Stimulated activated CD8-positive, alpha-beta memory T cell treated with anti-CD3 and anti-CD28 coated beads, Interleukin-4, amount 100 ng/mL, for 1 hour (primary cell): ENCODE measurements at places on chromosomes 6 and 20.

DNA sequence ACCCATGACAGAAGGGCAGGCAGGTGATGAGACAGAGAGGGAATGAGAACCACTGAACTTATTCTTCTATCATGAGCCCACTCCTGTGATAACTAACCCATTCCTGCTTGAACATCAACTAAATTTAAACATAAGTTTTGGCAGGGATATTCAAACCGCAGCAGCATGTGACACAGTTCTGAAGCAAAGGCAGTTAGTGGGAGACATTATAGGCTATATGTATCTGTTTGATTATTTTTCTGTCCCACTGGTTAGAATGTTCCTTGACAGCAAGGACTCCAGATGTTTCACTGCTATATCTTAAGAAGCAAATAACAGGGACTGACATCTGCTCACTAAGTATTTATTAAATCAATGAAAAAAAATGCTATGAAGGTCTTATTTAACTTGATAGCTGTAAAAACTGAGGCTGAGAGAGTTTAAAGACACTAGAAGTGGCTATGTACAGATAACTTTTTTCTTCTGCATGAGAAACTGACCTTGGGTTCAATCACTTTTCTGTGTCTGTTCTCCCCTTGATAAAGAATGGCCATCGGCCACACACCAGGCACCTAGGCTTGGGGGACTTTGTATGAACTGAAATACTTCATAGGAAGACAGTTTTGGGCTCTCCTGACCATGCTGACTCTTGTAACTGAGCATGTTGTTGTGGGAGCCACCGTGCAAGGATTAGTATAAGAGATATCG, 90.9 kb downstream of the CEP162 start:
- no peak for DNase-seq

GRCh38 chr20:52539891-52540290, 348.3 kb upstream of the ZFP64 start:
- no peak for DNase-seq

- DNase-seq: no peak
Measured at GRCh38 chr6:46789434-46790354, 3.5 kb upstream of the MEP1A start.

DNA sequence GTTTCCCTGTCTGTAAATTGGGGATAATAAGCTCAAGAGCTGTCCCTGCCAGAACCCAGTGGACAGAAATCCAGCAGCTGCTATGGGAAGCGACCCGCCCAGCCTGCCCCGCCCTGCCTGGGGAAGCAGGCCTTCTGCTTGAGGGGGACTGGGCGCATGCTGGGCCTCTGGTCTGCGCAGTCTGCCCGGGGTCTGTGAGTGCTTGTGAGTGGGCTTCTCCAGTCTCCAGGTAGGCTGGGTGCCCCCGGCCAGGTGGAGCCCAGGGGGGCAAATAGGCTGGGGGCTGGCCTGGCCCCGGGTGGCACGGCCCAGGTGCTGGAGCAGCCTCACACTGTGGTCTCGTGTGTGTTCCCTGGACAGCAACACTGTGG, 648 bp upstream of the RBBP8NL start:
- DNase-seq: no peak

- no peak for DNase-seq
Measured at GRCh38 chr6:49003348-49003747, 459.7 kb downstream of the MMUT start.

DNA sequence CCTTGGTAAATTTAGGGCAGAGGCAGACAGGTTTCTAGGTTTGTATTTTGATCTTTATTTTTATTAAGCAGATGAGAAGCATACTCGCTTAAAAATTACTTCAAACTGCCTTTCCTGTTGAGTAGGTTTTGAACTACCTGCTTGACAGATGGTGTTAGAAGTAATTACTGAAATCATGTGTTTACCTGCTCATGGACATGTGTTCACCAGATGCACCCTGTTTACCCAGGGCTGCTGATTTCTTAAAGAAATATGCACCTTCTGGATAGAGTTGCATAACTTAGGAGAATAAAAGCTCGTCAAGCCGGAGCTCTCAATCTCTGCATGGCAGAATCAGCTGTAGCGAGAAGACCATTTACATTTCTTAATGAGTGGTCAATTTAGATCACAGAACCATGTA, 165.1 kb downstream of the CDKAL1 start:
- DNase-seq: no peak

- DNase-seq: no peak
Measured at GRCh38 chr20:54475334-54476168, at the start of gene DOK5. DOK5 (plus strand) TSS chr20:54475593; CDS start chr20:54475947, 354 bp downstream.

- no peak for DNase-seq
Measured at GRCh38 chr20:13249798-13250170, 28.7 kb downstream of the ISM1 start.

- DNase-seq: no peak
Measured at GRCh38 chr6:28632326-28632851, 106.7 kb downstream of the GPX5 start.

GRCh38 chr20:19750101-19750606, 7.9 kb upstream of the RIN2 start:
- no peak for DNase-seq

DNA sequence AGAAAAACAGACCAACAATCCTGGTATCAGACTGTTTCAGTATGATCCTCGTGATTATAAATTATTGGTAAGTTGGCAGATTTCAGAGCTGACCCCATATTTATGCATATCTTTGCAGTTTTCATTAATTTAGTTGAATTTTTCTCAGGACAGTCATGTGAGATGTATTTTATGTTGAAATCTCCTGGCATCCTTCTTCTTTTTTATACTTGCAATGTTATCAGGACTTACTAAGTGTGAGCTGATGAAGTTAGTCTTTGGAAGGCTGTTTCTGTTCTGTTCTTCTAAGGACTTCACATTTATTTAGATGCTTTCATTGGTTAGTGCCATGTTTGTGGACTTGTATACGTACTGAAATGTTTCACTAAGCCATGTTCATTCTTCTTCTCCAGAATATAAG, 17.2 kb downstream of the SMPDL3A start:
- DNase-seq: no peak

- DNase-seq: no peak
Measured at GRCh38 chr6:73978330-73978729, 282.3 kb downstream of the CD109 start.

DNA sequence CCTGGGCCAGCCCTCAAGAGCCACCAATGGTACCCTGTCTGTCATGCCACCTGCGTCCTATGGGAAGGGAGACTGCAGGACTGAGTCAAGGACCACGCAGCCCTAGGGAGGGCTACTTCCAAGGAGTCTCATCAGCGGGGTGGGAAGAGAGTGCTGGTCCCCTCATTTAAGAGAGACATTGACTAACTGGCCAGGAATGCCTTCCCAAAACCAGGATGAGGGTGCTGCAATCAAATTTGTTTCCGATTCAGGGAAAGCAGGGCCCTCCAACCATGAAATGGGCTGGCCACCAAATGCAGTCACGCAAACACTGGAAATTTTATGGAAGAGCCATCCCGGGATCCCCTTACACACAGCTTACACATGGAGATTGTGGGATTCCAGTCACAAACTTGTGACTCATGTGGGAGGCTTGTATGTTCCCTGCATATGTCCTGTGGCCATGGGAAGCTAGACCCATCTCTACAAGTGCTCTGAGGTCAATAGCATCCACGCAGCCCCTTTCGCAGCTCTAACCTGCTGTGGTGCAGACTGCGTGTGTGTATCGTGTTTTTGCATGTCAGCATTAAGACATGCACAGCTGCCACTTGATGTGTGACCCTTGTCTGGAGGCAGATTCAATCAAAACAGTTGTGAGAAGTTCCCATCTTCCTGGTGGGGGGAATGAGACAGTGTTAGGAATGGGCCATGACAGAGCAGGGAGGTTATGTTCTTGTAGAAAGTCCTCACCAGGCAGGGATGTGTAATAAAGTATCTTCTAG, 53.0 kb upstream of the CST7 start:
- no peak for DNase-seq

DNA sequence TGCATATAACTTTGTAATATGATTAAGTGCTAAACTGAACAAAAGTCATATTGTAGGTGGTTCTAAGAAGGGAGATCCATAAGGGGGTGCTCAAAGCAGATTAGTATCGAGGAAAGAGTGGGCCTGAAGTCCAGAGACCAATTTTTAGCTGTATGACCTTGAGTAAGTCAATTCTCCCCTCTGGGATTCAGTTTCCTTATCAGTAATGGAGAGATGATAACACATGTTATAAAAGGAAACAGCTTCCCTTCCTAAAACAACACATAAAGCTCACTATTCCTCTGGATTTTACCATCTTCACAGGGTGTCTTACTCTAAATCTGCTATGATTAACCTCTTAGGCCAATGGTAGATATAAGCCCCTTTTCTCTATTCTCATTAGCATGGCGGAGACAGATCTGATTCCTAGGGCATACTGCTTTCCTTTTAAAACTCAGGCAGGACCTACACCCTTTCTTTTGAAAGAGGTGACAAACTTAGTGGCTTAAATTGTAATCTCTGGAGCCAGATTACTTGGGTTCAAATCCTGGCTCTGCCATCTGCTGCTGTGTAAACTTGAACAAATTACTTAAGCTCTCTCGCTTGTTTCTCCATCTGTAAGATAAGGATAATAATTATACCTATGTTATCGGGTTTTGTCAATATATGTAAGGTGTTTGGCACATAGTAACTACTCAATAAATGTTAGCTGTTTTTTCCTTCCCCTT, 39.5 kb downstream of the ACSS2 start:
- no peak for DNase-seq

DNA sequence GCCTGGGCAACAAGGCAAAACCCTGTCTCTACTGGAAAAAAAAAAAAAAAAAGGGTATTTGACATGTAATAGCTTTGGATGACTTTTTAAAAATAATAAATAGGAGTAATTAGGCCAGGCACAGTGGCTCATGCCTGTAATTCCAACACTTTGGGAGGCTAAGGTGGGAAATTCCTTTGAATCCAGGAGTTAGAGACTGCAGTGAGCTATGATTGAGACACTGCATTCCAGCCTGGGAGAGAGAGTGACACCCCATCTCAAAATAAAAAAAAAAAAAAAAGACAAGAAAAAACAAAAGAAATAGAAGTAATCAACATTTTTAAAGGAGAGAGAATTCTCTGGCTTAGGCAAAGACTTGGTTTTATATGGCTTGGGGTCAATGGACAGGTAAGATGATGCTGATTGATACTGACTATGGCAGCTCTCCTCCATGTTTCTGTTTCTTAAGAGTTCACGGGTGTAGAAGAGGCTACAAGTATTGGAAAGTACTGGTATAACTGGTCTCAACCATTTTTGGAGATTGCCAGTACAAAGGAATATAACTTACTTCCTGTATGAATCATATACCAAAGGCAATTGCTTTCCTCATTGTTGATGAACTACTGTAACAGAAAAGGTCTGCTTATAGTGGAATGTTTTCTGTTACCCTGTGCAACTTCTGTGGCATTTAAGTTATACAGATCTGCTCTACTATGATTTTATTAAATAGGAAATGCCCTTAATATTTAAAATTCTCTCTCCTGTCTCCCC, 10.1 kb downstream of the MAP3K5 start:
- DNase-seq: no peak

DNA sequence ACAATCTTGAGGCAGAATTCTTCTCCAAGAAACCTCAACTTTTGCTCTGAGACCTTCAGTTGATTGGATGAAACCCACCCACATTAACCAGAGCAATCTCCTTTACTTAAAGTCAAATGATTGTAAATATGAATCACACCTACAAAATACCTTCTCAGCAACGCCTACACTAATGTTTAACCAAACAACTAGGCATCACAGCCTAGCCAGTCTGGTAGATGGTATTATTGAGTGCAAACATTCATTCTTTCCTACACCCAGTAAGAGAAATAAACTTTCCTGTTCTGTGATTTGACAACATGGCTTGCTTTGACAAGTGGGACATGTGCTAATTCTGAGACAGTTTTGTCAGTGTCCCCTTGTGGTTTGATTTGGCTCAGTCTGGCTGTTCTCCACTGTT, 252.2 kb downstream of the HACE1 start:
- DNase-seq: no peak

GRCh38 chr6:44030812-44031454, 96.3 kb downstream of the MRPL14 start:
- DNase-seq: no peak
